SJSA1 (cell line): ENCODE measurements at places on chromosomes 13 and 19.

- no peak for DNase-seq
Measured at GRCh38 chr13:94177041-94177440, 302.4 kb downstream of the DCT start.

DNA sequence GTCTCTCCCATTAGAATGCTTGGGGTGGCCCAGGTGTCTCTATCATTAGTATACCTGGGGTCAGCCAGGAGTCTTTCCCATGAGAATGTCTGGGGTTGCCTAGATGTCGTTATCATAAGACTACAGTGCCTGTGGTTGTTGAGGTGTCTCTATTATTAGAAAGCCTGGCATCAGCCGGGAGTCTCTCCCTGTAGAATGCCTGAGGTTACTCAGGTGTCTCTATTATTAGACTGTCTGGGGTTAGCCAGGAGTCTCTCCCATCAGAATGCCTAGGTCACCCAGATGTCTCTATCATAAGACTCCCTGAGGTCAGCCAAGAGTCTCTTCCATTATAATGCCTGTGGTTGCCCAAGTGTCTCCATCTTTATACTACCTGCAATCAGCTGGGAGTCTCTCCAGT is 1541.1 kb downstream of the UQCRFS1 start:
- no peak for DNase-seq

- no peak for DNase-seq
Measured at GRCh38 chr13:19048381-19048780, 133.2 kb downstream of the TUBA3C start.

DNA sequence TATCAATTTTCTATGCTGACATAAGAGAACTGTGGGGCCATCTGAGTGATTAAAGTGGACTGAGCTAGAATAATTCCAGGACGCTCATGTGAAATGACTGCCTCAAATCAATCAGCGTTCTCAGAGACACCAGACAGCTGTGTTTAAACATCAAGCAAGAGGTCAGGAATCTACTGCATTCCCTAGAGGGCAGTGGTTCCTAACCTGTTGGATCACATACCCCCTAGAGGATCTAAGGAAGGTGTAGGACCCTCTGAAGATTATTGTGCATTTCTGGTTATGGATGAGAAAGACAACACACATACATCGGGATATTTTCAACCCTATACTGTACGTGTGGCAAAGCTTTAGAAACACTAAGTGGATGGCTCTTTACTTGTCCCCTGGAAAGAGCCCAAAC is 51.8 kb upstream of the FREM2 start:
- DNase-seq: no peak

GRCh38 chr19:5547881-5548280 is 19.9 kb downstream of the TINCR start:
- no peak for DNase-seq

DNA sequence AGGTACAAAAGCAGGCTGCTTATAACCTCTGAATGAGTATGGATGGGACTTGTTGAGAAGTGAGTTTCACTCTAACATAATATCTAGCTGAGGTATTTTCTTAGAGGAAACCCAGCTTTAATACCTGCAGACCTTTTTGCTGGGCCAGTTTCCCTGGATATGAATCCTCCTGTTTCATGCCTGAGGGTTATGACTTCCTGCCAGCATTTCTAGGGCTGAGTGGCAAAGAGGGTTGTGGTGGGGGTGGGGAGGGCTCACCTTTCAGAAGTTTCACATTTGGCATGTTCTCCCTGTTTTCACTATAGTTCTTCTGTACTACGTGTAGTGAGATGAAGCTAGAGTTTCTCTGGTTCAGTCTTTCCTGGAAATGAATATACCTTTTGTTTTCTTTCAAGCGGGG is 73.7 kb downstream of the LACC1 start:
- no peak for DNase-seq

GRCh38 chr13:94706843-94707399 is 5.4 kb downstream of the SOX21 start:
- no peak for DNase-seq

DNA sequence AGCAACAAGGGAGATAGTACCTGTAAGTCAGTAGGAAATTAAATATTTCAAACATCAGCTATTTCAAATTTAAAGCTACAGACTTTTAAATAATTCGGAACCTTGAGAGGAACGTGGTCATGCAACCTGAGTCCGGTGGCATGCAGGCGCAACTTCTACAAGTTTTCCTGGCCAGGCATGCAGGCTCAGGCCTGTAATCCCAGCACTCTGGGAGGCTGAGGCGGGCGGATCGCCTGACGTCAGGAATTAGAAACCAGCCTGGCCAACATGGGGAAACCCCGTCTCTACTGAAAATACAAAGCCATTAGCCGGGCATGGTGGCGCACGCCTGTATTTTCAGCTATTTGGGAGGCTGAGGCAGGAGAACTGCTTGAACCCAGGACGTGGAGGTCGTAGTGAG is 2.2 kb upstream of the ZNF701 start:
- no peak for DNase-seq

DNA sequence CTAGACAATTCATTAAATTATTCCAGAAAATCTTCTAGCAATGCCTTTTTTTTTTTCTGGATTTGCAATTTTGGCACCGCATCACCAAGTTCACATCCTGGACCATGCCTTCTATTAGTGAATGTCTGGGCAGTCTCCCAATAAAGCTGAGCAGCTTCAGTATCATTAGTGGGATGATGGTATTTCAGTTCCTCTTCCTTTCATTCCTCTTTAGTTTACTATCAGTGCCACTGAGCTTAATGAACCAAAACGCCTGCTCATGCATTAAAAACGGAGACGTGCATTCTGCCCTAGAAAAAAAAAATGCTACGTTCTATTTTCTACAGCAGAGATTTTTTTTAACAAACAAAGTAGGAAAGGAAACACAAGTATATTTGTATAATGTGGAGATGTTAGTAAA is 343.0 kb downstream of the PCDH9 start:
- DNase-seq: no peak

GRCh38 chr13:106129273-106129672 is 406.2 kb downstream of the EFNB2 start:
- no peak for DNase-seq

GRCh38 chr13:96052656-96053002 is 572 bp downstream of the UGGT2 start:
- no peak for DNase-seq

DNA sequence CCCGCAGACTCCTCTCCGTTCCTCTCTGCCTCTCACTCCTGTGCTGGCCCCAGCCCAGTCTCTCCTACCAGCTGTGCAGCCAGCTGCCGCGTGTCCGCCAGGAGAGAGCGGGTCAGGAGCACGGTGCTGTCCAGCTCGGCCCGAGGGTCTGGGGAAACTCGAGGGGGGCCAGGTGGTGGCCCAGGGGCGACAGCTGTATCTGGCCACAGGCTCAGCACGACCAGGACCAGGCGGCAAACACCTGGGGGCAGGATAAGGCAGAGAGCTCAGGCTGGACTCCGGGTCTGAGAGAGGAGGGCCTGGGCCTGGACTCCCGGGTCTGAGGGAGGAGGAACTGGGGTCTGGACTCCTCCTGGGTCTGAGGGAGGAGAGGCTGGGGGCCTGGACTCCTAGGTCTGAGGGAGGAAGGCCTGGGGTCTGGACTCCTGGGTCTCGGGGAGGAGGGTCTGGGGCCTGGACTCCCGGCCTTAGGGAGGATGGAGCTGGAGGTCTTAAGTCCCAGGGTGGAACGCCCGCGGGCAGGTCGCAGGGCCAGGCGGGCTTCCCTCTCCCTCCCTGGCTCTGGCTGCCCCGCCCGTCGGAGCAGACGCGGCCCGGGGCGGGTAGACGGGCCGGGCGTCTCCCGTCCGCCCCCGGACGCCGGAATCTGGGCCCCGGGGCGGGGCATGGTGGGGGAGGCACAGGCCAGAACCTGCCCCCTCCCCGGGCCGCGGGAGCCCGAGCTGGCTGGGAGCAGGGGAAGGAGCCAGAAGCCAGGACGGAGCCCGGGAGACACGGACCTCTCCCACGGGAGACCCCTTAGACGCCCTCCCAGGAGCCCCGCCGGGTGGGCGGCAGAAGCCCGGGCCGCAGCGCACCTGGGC is 1.3 kb downstream of the IL11 start:
- peak; percentile 62 for DNase-seq

- no peak for DNase-seq
Measured at GRCh38 chr13:99963816-99964339, 7.7 kb downstream of the ZIC5 start.

GRCh38 chr19:1766800-1767352 is 13.6 kb downstream of the ONECUT3 start:
- DNase-seq: no peak

DNA sequence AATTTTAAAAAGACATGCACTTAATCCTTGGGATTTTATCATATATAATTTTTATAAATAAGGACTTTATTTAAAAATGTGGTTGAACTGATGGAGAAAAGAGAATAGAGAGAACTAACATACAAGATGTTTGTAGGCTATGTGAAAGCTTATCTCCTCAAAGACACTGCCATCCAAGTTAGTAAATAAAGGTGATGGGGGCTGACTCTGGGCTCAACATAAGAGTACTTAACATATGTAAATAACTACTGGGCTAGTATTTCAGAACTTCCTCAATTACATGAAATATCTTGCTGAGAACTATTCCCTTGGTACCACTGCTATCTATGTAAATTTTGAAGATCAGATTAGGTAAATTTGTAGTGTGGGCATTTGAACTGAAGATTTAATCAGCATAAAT is 1017.3 kb upstream of the PCDH20 start:
- DNase-seq: no peak

DNA sequence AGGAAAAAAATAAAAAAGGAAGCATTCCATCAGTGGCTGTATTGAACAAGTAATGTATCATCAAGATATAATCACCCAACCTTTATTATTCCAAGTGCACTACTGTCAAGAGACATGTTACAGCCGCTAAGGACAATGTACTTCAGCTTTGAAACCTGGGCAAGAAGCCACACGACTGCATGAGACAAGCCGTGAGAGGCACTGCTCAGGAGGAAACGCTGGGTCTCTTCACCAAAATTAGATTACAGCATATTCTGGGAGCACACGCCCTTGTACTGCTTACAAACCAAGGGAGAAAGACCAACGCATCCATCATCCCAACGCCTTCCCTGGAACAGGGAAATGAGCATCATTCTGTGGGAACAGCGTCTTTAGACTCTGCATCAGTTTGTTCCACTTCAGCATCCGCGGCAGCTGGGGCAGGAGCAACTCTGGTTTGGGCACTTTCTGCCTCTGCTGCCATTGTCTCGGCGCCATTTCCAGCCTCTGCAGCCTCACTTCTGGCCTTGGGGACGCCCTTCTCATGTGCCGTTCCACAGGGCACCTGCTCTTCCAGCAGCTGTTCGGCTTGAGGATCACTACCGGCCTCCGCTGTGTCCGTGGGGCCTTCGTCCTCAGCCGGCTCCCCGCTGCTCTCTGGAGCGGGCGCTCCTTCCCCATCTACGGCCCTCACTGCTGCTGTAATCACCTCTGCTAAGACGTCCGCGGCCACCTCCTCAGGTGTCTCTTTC is 22.4 kb upstream of the BRD4 start:
- DNase-seq: no peak

- no peak for DNase-seq
Measured at GRCh38 chr13:112894673-112895481, 74.1 kb upstream of the MCF2L start.

- no peak for DNase-seq
Measured at GRCh38 chr13:48158915-48159314, 64.0 kb upstream of the MED4 start.

DNA sequence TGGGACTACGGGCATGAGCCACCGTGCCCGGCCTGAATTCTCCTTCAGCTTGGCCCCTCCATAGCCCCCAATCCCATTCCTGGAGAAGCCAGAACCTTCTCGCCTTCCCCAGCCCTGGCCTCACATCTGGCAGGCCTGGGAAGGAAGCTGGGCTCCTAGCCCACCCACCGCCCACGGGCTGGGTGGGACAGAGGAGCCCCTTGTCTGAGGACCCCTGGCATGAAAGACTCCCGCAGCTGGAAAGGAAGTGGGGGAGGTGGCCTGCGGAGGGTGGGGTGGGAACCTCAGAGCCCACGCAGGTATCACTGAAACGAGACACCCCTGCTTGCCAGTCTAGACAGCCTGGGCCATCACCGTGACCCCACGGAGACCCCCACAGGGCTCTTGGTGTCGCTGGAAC is 7.7 kb upstream of the NANOS3 start:
- DNase-seq: no peak

- no peak for DNase-seq
Measured at GRCh38 chr13:70457474-70457873, 349.2 kb upstream of the KLHL1 start.

DNA sequence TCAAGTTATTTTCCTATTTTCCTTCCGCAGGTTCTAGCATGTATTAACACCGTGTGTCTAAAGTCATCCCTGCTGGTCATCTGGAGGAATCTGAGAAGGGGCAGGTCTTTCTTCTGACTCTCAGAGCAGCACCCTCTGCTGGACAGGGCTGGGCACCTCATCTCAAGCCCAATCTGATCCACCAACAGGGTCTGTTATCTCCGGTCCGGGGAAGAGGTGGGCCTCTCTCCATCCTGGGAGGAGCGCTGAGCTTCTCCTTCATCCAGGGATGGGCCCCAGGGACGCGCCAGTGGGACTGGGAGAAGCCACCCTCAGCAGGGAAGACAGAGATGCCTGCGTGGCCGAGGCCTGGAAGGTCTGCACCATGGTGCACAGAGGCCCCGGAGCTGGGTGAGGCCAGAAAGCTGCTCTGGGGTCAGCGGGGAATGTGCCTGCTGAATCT is 26.0 kb upstream of the ZNF331 start:
- DNase-seq: no peak

- no peak for DNase-seq
Measured at GRCh38 chr19:40143612-40144011, 47.6 kb upstream of the MAP3K10 start.

DNA sequence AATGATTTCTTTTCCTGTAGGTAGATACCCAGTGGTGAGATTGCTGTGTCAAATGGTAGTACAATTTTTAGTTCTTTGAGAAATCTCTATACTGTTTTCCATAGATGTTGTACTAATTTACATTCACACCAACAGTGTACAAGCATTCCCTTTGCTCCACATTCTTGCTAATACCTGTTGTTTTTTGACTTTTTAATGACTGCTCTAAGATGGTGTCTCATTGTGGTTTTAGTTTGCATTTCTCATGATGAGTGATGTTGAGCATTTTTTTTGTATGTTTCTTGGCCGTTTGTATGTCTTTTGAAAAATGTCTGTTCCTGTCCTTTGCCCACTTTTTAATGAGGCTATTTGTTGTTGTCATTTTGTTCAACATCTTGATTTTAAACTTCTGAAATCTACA is 103.3 kb downstream of the DGKH start:
- DNase-seq: no peak

GRCh38 chr19:18610556-18611326 is 1.9 kb upstream of the TMEM59L start:
- DNase-seq: no peak
